ENCODE measurements at places on chromosomes 3 and 15.

DNA sequence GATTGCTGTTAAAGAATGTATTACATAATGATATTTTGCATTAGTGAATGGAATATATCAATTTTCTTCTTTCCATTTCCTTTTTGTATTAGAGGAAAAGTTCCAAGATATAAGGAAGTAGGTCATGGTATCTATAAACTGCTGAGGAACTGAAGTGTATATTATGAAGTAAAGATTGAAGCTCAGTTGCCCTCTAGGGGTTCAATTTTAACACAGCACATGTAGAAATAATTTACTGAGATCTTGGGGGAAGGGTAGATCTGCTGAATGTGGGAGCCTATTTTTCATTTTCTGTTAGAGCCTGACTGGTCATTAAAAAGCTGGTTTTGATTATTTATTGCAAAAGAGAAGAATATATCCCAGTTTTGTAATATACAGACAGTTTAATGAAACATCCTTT lies 45.2 kb downstream of the CMC1 start:
- no peak for DNase-seq

- DNase-seq: no peak
Observed at GRCh38 chr3:30502051-30502741, 104.2 kb upstream of the TGFBR2 start.

DNA sequence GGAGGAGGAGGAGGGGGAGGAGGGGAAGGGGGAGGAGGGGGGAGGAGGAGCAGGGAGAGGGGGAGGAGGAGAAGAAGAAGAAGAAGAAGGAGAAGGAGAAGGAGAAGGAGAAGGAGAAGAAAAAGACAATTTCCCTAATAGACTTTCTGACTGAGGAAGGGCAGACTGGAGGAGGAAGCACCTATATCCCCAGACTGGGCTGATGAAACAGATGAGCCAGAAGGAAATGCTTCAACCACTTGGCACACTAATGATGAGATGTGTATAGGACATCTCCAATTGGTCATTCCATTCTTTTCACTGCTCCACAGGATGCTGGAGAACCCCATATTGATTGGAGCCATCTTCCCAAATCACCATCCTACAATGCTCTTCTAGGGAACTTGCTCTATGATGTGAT lies 69.9 kb downstream of the LYZL4 start:
- DNase-seq: no peak

GRCh38 chr3:162370141-162370540 lies 873.5 kb downstream of the OTOL1 start:
- no peak for DNase-seq

GRCh38 chr3:175287361-175287963 lies 428.3 kb downstream of the NAALADL2 start:
- DNase-seq: no peak

- DNase-seq: no peak
Observed at GRCh38 chr3:125646581-125646980, 51.3 kb upstream of the OSBPL11 start.

Data from activated T-cell treated with anti-CD3 and anti-CD28 coated beads, Interleukin-2, amount 50 U/mL, for 1 hour (primary cell).